ENCODE measurements at places on chromosomes 1 and 21.

DNA sequence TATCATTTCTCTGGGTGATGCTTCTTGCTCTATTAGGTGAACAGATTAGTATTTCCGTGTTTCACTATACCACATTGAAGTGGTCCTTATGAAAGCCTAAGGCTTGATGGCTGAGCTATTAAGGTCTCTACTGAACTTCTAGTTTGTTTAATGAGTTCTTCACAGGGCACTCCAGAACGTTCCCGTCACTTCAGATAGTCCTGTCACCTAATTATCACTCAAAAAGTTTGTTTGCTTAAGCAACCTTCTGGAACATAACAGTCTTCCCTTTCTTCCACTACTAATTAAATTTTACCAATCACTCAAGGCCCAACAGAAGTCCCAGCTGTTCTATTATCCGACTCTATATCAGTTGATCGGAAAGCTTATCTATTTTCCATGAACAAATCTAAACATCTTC is 104.6 kb upstream of the ZC3H11B start:
- DNase-seq, result no peak

DNA sequence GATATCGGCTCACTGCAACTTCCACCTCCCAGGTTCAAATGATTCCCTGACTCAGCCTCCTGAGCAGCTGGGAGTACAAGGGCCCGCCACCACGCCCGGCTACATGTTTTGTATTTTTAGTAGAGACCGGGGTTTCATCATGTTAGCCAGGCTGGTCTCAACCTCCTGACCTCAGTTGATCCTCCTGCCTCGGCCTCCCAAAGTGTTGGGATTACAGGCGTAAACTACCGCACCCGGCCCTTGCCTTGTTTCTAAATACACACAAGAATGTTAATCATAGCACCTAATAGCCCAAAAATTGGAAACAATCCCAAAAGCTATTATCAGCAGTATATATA is 1.2 kb upstream of the MSTO1 start:
- no peak for DNase-seq

DNA sequence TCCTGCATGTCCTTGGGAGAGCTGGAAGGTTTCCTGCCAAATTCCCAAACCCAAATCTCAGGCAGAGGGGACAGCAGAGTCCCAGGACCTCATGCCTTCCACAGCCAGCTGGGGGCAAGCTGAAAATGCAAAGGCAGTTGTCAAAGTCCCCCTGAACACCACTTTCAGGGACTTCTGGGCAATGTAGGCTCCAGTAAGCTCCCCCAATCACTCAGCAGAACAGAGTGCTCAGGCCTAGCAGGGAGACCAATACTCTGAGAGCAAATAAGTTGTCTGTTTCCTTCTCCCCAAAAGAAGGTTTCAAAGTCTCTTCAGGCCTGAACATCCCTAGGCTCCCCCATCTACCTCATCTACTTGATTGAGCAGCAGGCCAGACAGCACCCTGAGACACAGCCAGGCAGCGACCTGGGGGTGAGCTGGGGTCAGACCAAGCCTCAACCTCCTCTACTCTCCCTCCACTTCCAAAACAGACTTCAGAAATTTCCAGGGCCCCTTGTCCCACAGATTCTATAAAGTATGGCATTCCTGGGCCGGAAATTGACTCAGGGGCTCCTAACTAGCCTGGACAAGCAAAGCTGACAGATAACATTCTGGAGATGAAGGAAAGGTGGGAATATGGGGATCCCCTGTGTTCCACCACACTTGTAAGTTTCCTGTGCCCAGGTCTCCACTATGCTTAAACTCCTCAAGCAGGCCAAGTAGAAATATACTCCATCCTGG is 1.9 kb downstream of the SLC9A1 start:
- DNase-seq, result no peak

- no peak for DNase-seq
Observed at GRCh38 chr1:234586892-234587485, 23.0 kb downstream of the IRF2BP2 start.

DNA sequence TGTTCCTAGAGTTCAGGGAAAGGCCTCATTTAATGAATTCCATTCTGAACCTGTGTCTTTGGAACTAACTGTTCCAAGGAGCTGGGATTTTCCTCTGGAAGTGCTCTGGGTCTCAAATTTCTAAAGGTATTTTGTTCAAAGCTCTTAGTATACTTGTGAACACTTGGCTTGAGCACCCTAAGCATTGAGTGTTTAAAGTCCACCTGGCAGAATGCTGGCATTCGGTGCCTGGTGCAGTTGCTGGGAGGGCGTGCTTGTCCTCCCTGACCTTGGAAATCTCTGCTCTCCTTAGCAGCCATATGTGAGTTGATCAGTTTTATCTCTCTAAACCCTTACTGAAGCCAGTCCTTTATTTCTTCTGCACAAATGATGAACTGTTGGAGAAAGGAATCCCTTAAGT is 3.0 kb downstream of the MTARC2 start:
- no peak for DNase-seq

DNA sequence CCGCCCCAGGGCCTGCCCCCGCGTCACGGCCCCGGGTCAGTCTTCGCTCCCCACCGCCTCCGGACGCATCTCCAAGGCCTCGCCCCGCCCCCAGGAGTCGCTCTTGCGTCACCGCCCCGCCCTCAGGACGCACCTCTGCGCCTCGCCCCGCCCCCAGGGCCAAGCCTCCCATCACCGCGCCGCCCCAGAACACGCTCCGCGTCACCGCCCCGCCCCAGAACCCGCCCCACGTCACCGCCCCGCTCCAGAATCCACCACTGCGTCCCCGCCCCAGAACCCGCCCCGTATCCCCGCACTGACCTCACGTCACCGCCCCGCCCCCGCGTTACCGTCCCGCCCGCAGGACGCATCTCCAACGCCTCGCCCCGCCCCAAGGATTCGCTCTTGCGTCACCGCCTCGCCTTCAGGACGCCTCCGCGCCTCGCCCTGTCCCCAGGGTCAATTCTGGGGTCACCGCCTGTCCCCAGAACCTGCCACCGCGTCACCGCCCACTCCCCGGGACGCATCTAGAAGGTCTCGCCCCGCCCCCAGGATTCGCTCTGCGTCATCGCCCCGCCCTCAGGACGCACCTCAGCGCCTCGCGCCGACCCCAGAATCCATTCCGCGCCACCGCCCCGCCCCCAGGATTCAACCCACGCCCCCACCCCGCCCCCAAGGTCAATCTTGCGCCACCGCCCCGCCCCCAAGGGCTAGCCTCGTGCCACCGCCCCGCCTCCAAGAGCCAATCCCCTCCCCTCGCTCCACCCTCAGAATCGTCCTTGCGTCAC is 451 bp upstream of the CASP9 start:
- DNase-seq, result peak; percentile 100

- no peak for DNase-seq
Observed at GRCh38 chr1:106717591-106717990, 338.9 kb upstream of the PRMT6 start.

DNA sequence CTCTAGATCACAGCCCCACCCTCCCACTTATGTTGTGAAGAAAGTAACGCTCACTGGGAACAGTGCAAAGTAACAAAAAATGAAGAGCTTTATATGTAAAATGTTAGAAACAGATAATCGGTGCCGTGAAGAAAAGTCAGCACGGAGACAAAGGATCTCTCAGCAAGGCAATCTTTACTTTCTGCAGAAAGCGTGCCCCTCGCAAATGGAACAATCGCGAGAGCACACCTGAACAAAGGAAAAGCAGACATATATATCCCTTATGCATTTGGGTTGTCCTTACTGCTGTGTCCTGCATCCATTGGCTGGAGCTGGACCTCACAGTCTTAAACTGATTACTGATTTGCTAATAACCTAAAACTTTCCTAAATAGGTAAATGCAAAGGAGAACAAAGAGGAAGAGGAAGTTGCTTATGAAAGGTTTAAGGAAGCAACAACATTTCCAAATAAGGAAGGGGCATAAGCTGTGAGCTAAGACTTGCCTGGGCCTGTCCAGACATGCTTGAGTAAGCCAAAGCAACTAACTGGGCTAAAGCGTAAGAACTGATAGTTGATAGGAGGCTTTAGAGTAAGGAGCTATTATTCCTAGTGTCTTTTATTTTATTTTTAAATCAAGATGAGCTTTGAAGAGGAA is 89.7 kb downstream of the GTF2B start:
- no peak for DNase-seq

DNA sequence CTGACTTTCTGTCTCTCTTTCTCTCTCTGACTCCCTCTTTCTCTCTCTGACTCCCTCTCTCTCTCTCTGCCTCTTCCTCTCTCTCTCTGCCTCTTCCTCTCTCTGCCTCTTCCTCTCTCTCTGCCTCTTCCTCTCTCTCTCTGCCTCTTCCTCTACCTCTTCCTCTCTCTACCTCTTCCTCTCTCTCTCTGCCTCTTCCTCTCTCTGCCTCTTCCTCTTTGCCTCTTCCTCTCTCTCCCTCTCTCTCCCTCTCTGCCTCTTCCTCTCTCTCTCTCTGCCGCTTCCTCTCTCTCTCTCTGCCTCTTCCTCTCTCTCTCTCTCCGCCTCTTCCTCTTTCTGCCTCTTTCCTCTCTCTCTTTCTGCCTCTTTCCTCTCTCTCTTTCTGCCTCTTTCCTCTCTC is 18.6 kb upstream of the ANKRD45 start:
- no peak for DNase-seq

GRCh38 chr1:55885619-55886018 is 670.5 kb upstream of the USP24 start:
- DNase-seq, result no peak

GRCh38 chr1:168550971-168551370 is 7.2 kb upstream of the XCL2 start:
- DNase-seq, result no peak

DNA sequence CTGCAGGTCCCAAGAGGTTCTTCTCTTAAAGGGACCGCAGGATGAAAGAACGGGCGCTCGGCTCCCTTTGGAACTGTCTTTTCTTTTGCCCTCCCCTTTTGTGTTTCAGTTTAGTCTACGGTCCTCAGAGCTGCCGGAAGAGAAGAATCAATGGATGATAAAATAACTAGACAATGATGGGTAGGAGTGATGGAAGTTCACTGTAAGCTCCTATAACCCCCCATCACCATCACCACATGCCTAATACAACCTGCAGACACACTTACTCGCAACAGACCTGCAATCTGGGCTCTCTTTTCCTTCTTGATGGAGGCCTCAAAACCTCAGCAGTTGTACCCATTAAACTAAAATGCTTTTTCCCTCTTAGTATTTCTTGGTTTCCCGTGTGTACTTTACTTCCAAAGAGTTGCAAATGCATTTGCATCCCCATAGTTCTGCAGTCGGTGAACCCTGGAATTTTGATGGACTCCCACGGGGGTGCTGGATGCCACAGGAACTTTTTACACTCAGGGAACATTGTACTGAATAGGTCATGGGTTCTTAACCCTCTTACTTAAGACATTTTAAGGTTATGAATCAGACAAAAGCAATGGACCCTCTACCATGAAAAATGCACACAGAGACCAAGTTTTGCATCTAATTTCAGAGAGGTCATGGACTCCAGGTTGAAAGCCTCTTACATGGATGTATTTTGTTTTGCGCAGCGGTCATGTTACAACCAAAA is 633 bp upstream of the RFX5 start:
- no peak for DNase-seq

DNA sequence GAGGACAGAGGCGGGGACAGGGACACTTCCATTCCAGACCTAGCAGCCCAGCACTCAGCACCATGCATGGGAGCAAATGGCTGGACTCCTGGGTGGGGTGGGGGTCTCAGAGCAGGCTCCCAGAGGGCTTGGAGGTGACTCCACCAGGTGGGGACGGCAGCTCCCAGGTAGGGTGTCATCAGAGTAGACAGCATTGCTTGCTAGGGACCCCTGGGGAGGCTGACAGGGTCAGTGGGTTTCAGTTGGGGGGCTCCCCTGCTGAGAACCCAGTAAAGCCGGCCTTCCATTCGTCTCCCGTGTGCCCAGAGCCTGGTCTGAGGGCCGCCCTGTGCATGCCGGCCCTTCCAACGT is 4.8 kb upstream of the GJC2 start:
- no peak for DNase-seq

- no peak for DNase-seq
Observed at GRCh38 chr1:30028939-30029338, 694.4 kb downstream of the MATN1 start.

DNA sequence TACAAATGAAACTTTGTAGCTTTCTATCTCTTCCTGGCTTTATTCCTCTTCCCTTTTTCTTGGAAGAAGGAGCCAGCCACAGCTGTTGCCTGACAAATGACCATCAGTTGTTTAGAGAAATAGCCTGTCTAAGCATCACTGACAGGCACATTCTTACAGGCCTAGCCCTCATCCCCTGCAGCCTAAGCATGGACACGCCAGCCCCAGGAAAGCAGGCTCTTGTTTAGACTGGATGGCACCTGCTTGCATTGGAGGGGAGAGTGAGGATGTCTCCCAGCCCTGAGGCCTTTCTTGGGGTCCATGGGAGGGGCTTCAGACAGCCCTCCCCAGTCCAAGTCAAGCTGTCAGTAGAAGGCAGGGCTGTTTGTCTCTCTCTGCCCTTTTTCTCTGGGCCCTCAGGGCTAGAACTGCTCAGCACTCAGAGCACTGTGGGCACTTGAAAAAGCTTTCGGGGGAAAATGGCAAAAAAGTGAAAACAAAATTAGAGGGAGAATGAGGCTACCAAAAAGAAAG is 282.5 kb upstream of the PLXNA2 start:
- DNase-seq, result no peak

- DNase-seq, result no peak
Observed at GRCh38 chr1:234971586-234972297, 156.9 kb downstream of the TOMM20 start.

- no peak for DNase-seq
Observed at GRCh38 chr21:26169611-26170470, 729 bp downstream of the APP start.

DNA sequence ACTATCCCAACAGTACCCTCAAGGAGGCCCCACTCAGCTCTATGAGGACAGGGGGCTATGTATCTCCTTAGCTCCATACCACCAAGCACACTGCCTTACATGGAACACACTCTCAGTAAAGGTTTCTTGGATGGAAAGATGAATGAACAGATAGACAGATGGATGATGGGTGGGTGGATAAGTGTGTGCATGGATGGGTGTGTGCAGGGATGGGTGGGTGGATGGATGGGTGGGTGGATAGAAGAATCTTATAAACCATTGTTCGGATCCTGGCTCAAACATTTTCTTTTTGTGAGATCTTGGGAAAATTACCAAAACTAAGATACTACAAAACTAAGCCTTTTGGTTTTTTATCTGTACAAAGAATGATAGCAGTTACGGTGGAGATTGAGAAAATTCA is 111.0 kb upstream of the NFIA start:
- DNase-seq, result no peak

GRCh38 chr1:238675221-238675620 is 711.1 kb upstream of the CHRM3 start:
- DNase-seq, result no peak

DNA sequence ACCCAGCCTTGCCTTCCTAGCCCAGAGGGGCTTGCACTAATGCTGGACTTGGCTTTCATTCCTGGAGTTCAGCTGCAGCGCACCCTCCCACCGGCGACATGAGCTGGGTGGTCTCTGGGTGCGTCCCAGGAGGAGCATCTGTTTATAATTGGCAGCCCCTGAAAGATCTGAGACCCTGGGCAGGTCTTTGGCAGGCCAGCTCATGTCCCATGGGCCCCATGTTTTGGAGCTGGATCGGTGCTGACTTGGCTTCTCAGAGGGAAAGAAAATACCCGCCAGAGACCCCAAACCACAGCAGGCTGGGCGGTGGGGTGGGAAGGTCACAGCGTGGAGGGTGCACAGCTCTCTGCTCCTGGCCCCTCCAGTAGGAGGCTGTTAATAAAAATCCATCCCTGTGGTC is 29.3 kb downstream of the DHRS3 start:
- no peak for DNase-seq

- DNase-seq, result no peak
Observed at GRCh38 chr1:26945728-26946127, 14.5 kb downstream of the KDF1 start.

GRCh38 chr1:17259233-17259873 is 10.5 kb downstream of the PADI3 start:
- DNase-seq, result no peak
